ENCODE measurements at places on chromosomes 16 and 17. TPM values are rescaled to one million over a fixed set of nuclear protein-coding genes. Genes with fewer than 3 reads are reported as not detected.

GRCh38 chr16:78877114-78877655 lies 723.4 kb downstream of the MAF start:
- no peak overlapping the region for H3K27ac ChIP-seq
- no peaks in the 10 kb centered on the region for H3K27me3 ChIP-seq
- H3K4me3 ChIP-seq = no peak overlapping the region
- H3K4me1 ChIP-seq = peaks cover 4% of the 10 kb centered on the region

DNA sequence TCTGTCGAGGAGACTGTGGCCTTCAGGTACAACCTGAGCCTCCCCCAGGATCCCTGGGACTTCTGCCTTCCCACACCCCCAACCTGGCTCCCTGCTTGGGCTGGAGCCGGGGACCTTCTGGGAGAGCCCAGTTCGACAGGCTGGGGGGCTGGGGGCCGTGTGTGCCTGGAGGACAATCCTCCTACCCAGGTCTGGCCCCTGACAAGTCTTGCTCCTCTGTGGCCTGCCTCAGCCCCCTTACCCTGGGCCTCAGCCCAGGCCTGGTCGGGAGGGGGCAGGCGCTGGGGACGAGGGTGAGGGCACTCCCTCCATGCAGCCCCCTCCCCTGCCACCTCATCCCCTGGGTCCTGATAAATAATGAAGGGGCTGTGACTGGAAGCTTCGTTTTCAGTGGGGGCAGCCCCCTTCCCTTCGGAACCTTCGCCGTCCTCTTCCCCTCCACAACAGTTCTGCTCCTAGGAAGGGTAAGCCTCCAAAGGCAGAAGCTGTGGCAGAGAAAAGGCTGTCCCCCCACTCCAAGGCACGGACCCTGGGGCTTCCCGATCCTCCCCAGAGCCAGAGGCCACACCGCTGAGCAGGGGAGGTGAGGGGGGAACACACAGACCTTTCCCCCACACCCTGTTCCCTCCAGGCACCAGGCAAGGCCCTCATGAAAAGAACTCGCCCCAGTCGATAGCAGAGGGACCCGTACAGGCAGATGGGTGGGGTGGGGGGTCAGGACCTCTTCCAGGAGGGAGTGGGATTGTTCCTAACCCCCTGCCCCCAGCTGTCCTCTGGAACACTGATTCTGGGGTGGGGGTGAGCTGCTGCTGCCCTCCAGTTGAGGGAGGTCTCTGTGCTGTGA lies 5.0 kb upstream of the BAHCC1 start:
- DNase-seq = no peak
- no peaks in the 10 kb centered on the region for H3K36me3 ChIP-seq
- no peak overlapping the region for H3K27ac ChIP-seq
- H3K4me1 ChIP-seq = peaks cover 10% of the 10 kb centered on the region
- H3K4me3 ChIP-seq = no peak overlapping the region

- DNase-seq = no peak
- no peak overlapping the region for H3K4me3 ChIP-seq
- no peaks in the 10 kb centered on the region for H3K36me3 ChIP-seq
Observed at GRCh38 chr17:34291721-34292348, 6.3 kb downstream of the CCL11 start.

GRCh38 chr16:586047-586644 lies 3.7 kb upstream of the RAB40C start:
- no peaks in the 10 kb centered on the region for H3K36me3 ChIP-seq
- H3K4me3 ChIP-seq = no peak overlapping the region
- no peaks in the 10 kb centered on the region for H3K27me3 ChIP-seq
- no peak for DNase-seq
- peaks cover 19% of the 10 kb centered on the region for H3K4me1 ChIP-seq
- H3K27ac ChIP-seq = no peak overlapping the region

DNA sequence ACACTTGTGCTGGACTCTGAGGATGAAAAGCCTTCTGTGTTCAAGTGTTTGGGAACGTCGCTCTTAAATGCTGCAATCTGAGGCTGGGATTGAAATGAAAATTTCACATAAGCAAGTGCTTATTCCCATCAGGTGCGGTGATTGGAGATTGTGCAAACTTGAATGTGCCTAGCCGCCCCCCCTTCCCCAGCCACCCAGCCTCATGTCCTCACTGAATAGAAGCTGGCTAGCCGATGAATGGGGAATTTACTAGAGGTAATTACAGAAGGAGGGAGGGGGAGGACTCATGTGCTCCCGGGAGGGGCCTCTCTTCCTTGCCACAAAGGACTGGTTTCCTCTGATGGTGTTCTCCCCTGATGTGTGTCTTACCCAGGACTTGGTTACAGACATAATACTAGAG lies 544.8 kb upstream of the EEF2KMT start:
- H3K4me1 ChIP-seq = no peaks in the 10 kb centered on the region
- H3K27ac ChIP-seq = no peak overlapping the region
- no peaks in the 10 kb centered on the region for H3K36me3 ChIP-seq
- H3K27me3 ChIP-seq = no peaks in the 10 kb centered on the region
- DNase-seq = no peak
- H3K4me3 ChIP-seq = no peak overlapping the region

OXLD1 gene
- polyA plus RNA-seq = 63.9 TPM

OTOP2 gene
- polyA plus RNA-seq = not detected

SLX4 gene
- 0.77 TPM for polyA plus RNA-seq

WNT9B gene
- not detected for polyA plus RNA-seq

All from naive B cell (primary cell).